IPS DF 19.7 (cell line): ENCODE measurements at places on chromosomes 12 and 14.
A peak's percentile ranks its signal among the peaks of the same experiment; 100 is the strongest.

- no peak for DNase-seq
Measured at GRCh38 chr12:100267603-100268281, 765 bp downstream of the SCYL2 start.

DNA sequence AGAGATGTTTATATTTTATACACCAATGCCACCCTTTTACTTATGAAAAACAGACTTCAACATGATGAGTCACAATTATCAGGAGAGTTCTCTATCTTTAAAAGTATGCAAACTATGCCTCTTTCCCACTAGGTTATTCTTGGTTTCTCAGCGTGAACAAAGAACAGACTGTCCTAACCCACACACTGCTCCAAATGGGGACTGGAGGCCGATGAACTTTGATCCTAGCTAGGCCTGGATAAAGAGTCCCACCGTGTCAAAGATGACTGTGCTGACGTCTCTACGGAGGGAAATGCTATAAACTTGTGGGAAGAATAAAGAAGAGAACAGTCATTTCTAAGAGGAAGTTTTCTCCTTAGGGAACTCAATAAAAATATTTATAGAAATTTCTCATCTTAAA is 160.1 kb downstream of the EPS8 start:
- DNase-seq = peak; percentile 15

GRCh38 chr14:37972941-37973887 is 234.5 kb upstream of the SSTR1 start:
- DNase-seq = no peak

DNA sequence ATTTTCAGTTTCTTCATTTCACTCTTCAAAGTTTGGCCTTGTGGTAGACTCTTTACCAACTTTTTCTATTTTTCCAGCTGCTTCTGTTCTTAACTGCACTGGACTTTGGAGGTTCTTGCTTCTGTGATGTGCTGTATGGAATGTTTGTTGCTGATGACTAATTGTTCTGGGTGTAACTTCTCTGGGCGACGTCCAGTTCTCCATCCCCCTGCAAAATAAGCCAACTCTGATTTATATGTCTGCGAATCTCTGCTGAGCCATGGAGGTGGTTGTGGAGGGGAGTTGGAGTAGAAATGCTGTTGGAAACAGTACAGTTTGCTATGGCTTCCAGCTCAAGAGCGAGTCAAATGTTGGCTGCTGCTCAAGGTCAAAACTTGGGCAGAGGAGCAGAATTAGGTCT is 113.9 kb upstream of the DYRK2 start:
- no peak for DNase-seq

DNA sequence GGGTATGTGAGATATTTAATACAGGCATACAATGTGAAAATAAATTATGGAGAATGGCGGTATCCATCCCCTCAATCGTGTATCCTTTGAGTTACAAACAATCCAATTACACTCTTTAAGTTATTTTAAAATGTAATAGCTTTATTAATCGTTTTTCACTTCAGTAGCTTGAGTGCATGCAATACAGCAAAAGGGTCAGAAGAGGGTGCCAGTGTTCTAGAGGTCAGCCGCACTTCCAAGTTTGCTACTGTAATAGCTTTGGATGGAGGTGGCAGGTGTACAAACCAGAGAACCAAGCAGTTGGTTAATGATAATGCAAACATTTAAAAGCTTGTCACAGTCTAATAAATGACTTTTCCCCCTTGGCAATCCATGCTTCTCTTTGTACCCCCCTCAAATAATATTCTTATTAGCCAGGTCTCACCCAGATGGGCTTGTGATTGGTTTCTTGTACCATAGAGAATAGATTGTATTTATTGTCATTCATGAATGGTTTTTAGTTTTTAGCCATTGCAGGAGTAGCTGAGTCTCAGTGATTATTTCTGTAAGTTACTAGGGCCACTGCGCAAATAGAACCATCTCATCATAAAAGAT is 127.0 kb downstream of the ERC1 start:
- no peak for DNase-seq

DNA sequence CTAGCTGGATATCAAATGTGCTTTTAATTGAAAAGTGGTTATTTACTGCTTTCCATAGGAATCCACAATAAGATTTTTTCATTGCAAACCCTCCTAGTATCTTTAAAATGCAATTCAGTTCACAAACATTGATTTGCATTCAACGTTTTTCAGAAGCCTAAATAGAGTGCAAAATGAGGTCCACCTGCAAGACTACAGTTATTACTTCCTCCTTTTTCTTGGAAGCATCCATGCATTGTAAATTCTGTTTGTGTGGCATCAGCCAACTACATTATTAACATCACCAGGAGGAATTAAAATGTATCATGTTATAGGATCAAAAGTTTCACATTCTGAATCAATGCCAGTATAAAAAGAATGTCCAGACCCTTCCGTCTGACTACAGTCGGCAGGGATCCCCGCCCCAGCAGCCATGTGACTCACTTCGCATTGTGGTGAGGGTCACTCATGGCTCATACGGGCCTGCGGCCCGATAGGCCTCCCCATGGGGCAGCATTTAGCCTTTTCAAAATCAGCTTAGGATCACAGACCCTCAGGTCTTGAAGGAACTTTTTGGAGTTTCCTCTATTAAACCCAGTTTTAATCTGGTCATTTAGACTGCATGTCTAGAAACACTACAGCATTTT is 46.3 kb downstream of the NTF3 start:
- no peak for DNase-seq

GRCh38 chr12:93994721-93995120 is 153.7 kb upstream of the PLXNC1 start:
- DNase-seq = no peak

DNA sequence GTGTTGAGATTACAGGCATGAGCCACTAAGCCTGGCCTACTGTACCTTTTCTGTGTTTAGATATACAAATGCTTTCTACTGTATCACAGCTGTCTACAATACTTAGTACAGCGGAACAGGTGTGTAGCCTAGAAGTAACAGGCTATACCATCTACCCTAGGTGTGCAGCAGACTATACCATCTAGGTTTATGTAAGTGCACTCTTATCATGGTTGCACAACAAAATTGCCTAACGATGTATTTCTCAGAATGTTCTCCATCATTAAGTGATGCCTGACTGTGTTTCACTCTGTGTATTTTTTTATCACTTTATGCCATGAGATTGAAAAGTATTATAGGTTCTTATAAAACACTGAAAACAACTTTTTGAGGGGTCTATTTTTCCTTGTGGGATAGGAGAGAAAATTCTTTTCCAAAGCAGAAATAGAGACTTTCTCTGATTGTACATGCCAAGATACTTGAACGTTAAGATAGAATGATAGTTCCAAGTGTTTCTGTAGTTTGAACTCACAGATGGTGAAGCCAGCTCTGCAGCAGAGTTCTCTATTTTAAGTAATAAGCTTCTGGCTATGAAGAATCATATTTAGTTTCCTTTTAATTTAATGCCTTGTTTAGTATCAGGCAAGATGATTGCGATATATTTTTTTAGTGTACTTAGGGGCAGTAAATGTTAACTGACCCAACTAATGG is 17.0 kb downstream of the TMPRSS12 start:
- DNase-seq = no peak

GRCh38 chr12:9947674-9948073 is 15.5 kb upstream of the CLEC2A start:
- DNase-seq = no peak

- no peak for DNase-seq
Measured at GRCh38 chr14:103091041-103091882, 3.3 kb upstream of the EXOC3L4 start.

- DNase-seq = no peak
Measured at GRCh38 chr14:55446127-55446736, 5.8 kb upstream of the TBPL2 start.

GRCh38 chr14:48771717-48772116 is 814.5 kb downstream of the RPS29 start:
- no peak for DNase-seq

GRCh38 chr14:93094121-93094918 is 21.4 kb downstream of the ITPK1 start:
- DNase-seq = no peak
